A375 (cell line): ENCODE measurements at places on chromosomes 1 and 21. TPM values are rescaled to one million over a fixed set of nuclear protein-coding genes. Genes with fewer than 3 reads are reported as not detected.

OR2AK2 gene
- not detected in 2 replicates for total RNA-seq

SH2D1B gene
- 3.0 TPM in 2 replicates for total RNA-seq

NDC1 gene
- 28.2 and 30.3 TPM in 2 replicates for total RNA-seq

CELA3B gene
- total RNA-seq = not detected in 2 replicates

FOXJ3 gene
- 31.0 and 31.1 TPM in 2 replicates for total RNA-seq

LRRC38 gene
- total RNA-seq = not detected in 2 replicates

FCRL5 gene
- not detected in 2 replicates for total RNA-seq

DLGAP3 gene
- total RNA-seq = 0.04 and 0.16 TPM in 2 replicates

WDR47 gene
- total RNA-seq = 6.5 and 6.8 TPM in 2 replicates

NDUFV3 gene
- 39.3 and 41.5 TPM in 2 replicates for total RNA-seq

AMPD1 gene
- not detected in 2 replicates for total RNA-seq

GPR3 gene
- total RNA-seq = 7.2 and 9.1 TPM in 2 replicates
